SJSA1 (cell line): ENCODE measurements at places on chromosomes 1 and 21. TPM values are rescaled to one million over a fixed set of nuclear protein-coding genes. Genes with fewer than 3 reads are reported as not detected.

DNA sequence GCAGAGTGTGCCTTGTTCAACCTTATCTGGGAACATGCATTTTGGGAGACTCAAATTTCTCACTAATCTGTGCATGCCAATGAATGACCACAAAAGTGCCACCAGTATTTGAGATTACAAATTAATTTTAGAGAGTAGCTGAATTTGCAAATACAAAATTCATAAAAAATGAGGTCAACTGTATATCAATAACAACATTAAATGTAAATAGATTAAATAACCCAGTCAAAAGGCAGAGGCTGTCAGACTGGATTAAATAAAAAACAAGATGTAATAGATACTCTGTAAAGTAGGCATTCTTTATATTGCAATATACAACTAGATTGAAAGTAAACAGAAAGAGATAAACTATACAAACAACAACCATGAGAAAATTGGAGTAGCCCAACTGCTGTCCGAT lies 5.5 kb upstream of the KRTAP10-3 start:
- H3K4me3 ChIP-seq = no peak overlapping the region
- H3K27me3 ChIP-seq = peaks cover 7% of the 10 kb centered on the region; the same call in 1 of the 2 replicates
- no peaks in the 10 kb centered on the region for H3K4me1 ChIP-seq
- no peak overlapping the region for H3K27ac ChIP-seq

DNA sequence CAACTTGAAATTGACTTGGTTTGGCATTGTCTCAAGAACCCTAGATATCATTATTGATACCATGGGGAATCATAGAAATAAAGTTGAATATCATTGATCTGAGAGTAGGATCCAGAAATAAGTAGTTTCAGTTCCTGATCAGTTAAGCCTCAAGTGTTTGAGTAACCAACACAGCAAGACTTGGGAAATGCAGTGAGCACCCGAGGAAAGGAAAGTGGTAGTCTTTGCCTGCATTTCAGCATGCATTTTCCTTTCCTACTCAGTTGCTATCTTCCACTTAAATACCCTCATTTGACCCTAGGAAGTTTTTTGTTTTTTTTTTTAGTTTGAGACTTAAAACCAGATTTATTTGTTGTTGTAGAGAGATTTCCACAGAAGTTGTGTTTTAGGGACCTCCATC lies 18.9 kb downstream of the CLEC20A start:
- no peak overlapping the region for H3K4me3 ChIP-seq
- no peak for DNase-seq
- H3K27me3 ChIP-seq = no peaks in the 10 kb centered on the region
- peaks cover 35% of the 10 kb centered on the region for H3K36me3 ChIP-seq
- no peaks in the 10 kb centered on the region for H3K4me1 ChIP-seq
- no peak overlapping the region for H3K27ac ChIP-seq

- DNase-seq = no peak
- H3K27me3 ChIP-seq = no peaks in the 10 kb centered on the region
- no peak overlapping the region for H3K4me3 ChIP-seq
Observed at GRCh38 chr1:196464480-196464941, 143.7 kb downstream of the KCNT2 start.

DNA sequence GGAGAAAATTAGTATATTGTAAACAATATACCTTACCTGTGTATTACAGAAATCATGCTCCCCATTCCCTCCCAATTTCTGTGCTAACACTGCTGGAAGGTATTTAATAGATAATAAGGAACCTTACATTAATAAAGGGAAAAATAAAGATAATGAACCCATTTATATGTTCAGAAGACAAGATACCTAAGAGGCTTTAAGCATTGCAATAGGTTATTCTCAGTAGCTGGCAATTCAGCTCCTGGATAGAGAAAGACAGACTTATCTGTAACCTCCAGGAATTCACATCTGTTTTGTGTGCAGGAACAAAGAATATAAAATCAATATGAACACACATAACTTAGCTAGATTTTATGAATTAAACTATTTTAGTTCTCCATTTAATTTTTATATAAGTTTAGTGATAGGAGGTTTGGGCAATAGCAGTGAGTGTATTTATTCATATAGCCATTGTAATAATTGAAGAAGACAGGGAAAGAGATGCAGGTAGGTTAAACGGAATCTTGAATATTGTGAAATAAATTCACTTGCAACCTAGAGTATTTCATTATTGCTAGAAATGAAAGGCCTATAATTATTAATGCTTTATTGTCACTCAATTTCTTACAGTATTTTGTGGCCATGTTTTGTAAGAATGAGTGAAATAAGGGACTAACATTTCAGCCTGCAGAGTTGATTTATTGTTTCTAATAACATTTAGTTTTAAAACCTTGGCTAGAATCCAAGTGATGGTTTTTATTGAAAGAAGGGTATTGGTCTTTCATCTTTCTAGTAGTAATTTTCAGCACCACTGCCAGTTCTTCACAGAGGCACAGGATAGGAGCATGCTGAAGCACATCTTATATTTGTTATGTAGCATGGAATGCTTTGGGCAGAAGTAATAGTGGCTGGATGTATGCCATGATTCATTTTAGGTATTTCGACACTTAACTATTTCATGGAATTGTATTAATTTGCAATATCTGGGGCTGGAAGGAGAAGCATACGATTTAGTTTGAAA lies 1.5 kb downstream of the XPR1 start:
- H3K4me1 ChIP-seq = no peaks in the 10 kb centered on the region; the same call in 1 of the 2 replicates
- no peaks in the 10 kb centered on the region for H3K27me3 ChIP-seq
- H3K36me3 ChIP-seq = peaks cover 6% of the 10 kb centered on the region

ANKRD34A gene
- total RNA-seq = 0.13 TPM in 1 of 2 replicates, not detected in the other

GRCh38 chr21:43276811-43277210 lies 108.0 kb downstream of the CRYAA start:
- no peak overlapping the region for H3K27ac ChIP-seq
- no peak overlapping the region for H3K4me3 ChIP-seq
- no peaks in the 10 kb centered on the region for H3K36me3 ChIP-seq
- peaks cover 2% of the 10 kb centered on the region; the same call in 1 of the 2 replicates for H3K27me3 ChIP-seq
- H3K4me1 ChIP-seq = no peaks in the 10 kb centered on the region

CBS gene
- 17.9 and 34.2 TPM in 2 replicates for total RNA-seq

DNA sequence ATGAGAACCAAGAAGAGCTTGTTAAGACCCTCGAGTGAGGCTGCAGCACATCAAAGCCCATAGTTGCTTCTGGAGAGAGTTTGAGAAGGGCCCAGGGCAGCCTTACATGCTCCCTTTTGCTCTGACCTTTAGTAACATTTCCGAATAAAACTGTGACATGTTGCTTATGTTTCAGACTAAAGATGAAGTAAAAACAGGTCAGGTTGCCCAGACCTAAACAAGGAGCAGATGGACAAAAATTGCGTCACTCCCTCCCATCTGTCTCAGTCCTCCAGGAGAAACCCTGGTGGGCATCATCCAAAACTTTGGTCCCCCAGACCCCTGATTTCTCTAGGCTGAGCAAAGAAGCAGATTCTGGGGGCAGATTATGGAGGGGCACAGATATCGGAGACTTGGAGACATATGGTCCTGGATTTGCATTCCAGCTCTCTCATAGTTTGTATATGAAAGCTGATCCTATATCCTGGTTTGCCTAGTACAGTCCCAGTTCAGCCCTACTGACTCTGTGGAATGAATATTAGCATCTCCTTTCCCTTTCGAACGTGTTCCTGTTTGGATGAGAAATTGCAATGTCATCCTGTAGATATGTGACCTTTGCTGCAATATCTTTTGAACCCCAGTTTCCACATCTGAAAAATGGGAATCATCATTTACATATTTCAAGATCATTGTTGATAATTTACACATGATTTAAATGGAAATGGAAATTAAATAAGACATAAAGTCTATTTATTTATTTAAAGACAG lies 304.9 kb upstream of the USP24 start:
- H3K4me3 ChIP-seq = no peak overlapping the region
- H3K36me3 ChIP-seq = no peaks in the 10 kb centered on the region
- no peak overlapping the region for H3K27ac ChIP-seq
- DNase-seq = no peak
- no peaks in the 10 kb centered on the region for H3K27me3 ChIP-seq

- DNase-seq = no peak
- no peak overlapping the region for H3K27ac ChIP-seq
- no peaks in the 10 kb centered on the region for H3K27me3 ChIP-seq
- no peak overlapping the region for H3K4me3 ChIP-seq
- peaks cover 43% of the 10 kb centered on the region for H3K4me1 ChIP-seq
- H3K36me3 ChIP-seq = no peaks in the 10 kb centered on the region
Observed at GRCh38 chr21:15001113-15001512, 63.7 kb downstream of the NRIP1 start.

DNA sequence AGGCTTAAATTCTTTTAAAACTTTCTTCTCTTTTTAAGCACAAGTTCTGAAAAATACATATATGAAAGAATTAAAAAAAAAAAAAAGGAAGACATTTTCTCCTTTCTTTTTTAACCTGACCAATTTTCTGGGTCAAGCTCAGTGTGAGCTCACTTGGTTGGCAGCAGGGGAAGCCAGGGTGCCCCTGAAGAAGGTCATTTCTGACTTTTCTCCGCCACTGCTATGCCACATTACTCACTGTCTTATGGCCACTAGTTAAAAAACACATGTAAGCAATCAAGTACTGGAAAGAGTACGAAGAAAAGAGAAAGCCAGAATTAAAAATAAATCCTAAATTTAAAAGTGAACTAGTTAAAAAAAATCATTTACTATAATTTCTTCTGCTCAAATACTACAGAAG lies 275.0 kb downstream of the NEGR1 start:
- H3K4me1 ChIP-seq = no peaks in the 10 kb centered on the region
- no peak overlapping the region for H3K4me3 ChIP-seq
- H3K36me3 ChIP-seq = no peaks in the 10 kb centered on the region
- DNase-seq = no peak
- H3K27ac ChIP-seq = no peak overlapping the region
- no peaks in the 10 kb centered on the region for H3K27me3 ChIP-seq

SGIP1 gene
- 0.41 and 2.8 TPM in 2 replicates for total RNA-seq

DNA sequence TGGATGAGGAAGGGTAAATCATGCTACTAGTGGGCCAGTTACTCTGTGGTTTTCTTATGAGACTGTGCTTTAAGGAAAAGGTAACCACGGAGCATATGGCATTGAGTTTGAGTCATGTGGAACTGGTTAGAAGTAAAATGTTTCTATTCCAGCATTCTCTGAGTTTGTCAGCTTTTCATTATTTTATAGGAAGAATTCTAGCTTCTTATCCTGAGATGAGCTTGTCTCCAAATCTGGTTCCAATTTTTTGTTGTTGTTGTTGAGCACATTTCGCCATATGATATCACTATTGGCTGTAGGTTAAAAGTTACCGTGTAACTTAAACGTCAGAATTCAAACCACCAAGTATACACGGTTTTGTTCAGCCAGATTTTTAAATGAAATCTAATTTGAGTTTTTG lies 69.9 kb downstream of the ATF6 start:
- H3K4me1 ChIP-seq = no peaks in the 10 kb centered on the region
- no peaks in the 10 kb centered on the region for H3K27me3 ChIP-seq
- H3K36me3 ChIP-seq = peaks cover 13% of the 10 kb centered on the region
- no peak overlapping the region for H3K27ac ChIP-seq
- H3K4me3 ChIP-seq = no peak overlapping the region

UBR4 gene
- total RNA-seq = 42.7 and 60.6 TPM in 2 replicates

DNA sequence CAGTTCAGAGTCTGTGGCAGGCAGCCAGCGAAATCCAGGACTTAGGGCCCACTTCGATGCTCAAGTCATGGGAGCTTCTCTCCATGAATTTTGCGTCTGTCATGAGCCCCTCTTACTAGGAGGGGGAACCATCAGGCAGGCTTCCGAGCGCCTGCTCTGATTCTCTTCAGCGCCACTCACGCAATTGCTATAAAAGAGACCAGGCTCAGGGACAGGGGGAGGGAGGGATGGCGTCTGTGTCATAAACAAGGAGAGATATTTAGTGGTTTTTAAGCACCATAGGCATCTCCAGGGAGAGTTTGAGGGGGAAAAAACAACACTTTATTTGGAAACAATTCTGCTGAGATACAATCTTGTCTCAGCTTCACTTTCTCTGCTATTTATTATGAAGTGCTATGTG lies 60.6 kb downstream of the NAV1 start:
- no peak overlapping the region for H3K4me3 ChIP-seq
- peak; percentile 69 for DNase-seq
- peaks cover 3% of the 10 kb centered on the region; the same call in 1 of the 2 replicates for H3K36me3 ChIP-seq
- peak overlapping the region; percentile 28 for H3K27ac ChIP-seq

HSPG2 gene
- total RNA-seq = 45.2 and 62.3 TPM in 2 replicates

ARHGEF16 gene
- 34.9 and 46.6 TPM in 2 replicates for total RNA-seq

DNA sequence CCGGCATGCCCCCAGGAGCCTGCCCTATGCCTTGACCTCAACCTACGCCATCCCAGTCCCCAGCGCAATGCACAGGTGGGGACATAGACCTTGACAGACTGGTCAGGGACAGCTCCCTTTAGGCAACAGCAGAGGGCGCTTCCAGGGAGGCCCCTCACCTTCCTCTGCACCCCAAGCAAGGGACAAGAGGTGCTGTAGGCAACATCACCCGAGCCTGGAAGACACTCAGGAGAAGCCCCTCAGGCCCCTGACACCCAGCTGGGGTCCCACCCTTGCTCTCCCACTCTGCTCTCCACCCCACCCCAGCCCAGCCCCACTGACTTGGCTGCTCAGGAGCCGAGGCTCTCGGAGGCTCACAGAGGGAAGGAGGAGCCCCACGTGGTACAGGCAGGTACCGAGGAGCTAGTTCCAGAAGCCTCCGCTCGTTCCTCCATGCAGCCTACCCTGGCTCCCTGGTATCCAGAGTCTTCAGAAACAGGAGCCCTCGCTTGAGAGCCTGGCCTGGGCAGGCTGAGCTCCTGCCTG lies 2.4 kb upstream of the WNT3A start:
- no peak for DNase-seq
- no peak overlapping the region for H3K27ac ChIP-seq
- no peaks in the 10 kb centered on the region for H3K4me1 ChIP-seq
- H3K4me3 ChIP-seq = no peak overlapping the region

DNA sequence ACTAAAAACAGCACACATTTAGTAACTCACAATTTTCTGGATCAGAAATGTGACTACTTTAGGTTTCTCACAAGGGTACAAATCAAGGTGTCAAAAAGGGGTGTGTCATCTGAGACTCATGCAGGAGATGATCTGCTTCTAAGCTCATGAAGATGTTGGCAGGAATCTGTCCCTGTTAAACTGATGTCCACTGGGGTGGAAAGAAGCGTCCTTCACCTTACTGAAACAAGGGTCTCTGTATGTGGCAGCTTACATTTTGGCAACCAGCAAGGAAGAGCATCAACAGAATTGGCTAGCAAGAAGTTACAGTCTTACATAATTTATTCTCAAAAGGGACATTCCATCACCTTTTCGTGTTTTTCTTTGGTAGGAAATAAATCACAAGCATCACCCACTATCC lies 1223.8 kb downstream of the AMY1C start:
- H3K27me3 ChIP-seq = no peaks in the 10 kb centered on the region
- H3K27ac ChIP-seq = no peak overlapping the region
- DNase-seq = no peak
- H3K4me3 ChIP-seq = no peak overlapping the region
- H3K4me1 ChIP-seq = no peaks in the 10 kb centered on the region

DNA sequence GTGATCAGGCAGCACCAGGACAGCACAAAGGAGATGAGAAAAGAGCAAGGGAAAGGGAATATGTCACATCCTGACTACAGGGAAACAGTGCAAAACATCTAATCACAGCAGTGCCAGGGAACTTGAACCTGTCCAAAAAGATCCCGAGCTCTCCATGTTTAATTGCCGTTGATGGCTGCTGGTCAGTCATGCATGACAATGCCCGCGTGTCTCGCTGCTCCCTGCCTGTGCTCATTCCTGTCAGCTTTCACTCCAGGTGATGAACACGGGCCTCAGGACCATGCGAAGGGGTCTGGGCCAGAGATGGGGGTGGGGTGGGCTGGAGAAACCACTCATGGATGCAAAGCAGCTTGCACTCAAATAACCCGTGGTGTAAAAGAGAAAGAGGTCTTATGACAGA lies 287.0 kb downstream of the GPATCH2 start:
- H3K27ac ChIP-seq = no peak overlapping the region
- no peak overlapping the region for H3K4me3 ChIP-seq
- no peaks in the 10 kb centered on the region for H3K27me3 ChIP-seq
- H3K4me1 ChIP-seq = no peaks in the 10 kb centered on the region
- no peak for DNase-seq
- no peaks in the 10 kb centered on the region for H3K36me3 ChIP-seq
